NCI-H526 treated with DMSO at 0.1 percent for 48 hours (cell line): ENCODE measurements at places on chromosomes 6 and 20.

GRCh38 chr6:112086744-112087135, 542 bp downstream of the TUBE1 start:
- peak; percentile 54 for DNase-seq

DNA sequence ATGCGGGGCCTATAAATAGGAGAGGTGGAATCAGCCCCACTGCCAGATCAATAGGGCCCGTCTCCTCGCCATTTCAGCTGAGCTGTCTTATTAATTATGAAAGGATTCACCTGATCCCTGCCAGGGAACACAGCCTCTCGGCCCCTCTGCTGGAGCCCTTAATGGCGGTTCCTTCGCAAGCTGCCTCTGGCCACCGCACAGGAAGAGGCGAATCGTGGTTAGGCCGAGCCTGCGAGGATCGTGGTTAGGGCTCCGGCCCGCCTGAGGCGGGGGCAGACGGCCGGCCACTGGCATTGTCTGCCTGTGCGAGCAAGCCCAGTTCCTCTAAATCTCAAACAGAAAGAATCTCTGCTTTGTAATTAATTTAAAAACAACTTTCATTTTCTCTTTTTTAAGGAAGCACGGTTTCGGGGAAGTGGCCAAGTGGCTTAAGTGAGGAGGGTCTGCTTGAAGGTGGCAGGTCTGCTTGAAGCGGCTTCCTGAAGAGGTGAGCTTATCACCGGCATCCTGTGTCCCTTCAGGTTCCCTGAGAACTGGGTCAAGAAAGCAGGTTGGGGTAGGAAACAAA, 9.2 kb downstream of the NRN1 start:
- no peak for DNase-seq

DNA sequence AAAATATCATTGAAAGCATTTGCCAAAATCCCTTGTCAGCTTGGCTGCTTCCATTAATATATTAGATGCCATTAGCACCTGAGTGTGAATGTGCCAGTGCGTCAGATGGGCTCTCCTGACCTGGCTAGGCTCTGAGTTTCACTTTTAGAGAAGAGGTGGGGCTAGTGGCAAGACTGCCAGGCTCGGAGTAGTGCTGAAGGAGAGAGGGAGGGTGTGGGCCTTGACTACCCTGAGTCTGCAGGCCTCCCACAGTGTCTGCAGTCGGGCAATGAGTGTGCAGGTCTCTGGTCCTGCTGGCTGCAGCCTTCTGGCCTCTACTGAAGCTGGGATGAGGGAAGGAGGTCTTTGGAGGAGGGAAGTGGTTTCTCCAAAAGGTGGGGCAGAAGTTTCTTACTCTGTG, 34.6 kb upstream of the PNPLA1 start:
- DNase-seq: no peak

DNA sequence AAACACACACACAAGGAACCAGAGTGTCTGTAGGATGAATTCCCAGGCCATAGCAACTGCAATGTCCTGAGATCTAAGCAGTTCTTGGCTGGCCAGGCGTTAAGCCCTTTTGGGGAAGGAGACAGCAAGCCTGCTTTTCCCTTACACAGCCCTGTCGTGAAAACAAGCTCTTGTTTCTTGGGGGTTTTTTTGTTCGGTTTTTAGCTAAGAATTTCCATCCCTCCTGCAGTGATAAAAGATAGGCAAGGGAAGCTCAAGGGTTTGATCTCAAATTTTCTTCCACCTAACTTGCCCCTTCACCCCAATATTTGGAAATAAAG, 1.5 kb downstream of the TNFRSF21 start:
- DNase-seq: peak; percentile 4

GRCh38 chr6:81623106-81623759, 129.2 kb downstream of the TENT5A start:
- DNase-seq: no peak

DNA sequence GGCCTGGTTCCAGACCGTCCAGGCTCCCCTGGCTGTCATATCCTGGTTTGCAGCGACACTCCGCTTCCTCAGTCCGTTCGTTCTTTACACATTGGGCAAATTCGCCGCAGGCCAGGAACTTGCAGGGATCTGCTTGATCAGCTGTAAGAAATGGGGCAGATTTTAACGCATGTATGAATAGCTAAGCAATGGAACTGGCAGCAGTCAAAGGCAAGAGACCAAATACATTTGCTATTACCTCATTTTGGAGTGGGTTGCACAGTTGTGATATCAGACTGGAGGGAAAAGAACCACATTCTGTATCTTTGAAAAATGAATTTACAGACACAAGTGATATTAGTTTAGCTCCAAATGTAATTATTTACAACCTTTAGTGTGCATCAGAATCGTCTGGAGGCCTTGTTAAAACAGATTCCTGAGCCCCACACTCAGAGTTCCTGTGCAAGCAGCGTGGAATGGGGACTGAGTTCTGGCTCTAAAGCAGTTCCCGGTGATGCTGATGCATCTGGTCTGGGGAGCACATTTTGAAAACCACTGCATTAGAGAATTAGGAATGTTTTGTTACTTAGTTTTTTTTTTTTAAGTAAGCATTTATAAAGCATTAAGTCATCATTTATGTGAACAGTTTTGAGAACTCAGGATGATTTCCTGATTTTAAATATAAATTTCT, 141.3 kb downstream of the IMPG1 start:
- no peak for DNase-seq

DNA sequence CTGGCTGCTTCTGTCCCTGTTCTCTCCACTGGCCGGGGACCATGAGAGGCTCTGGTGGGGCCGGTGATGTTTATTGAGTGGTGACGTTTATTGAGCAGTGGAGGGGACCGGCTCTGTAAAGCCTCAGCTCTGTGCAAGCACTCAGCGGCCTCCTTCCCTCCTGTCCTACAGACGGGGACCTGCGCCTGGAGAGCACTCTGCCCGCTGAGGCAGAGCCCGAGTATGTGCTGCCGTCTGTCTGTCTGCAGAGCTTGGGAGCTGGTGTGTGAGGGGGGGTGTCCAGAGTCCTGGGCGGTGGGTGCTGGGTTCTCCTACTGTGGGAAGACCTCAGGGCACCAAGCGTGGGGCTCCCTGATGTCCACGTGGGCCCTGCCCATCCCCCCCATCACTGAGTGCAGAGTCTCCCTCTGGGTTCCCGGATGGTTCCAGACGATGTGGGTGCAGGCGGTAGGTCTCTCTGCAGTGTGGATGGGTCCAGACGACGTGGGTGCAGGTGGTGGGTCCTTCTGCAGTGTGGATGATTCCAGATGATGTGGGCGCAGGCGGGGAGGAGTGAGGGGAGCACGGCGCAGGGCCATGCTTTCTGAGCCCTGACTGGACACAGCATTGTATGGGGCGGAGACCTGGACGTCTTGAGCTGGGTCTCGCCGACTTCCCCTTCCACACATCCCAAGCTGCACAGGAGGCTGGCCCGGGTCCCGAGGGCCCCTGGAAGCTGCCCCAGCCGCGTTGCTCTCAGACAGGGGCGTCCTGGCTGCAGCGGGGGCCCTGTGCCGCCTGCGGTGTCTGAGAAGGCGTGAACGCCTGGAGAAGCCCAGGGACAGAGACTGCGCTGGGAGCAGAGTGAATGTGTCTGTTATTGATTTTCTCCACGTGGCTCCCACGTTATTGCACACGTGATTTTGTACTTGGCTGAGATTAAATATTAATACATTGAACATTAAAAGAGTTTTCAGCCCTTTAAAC, 14.9 kb upstream of the BHLHE23 start:
- no peak for DNase-seq

- peak; percentile 93 for DNase-seq
Measured at GRCh38 chr6:88165844-88166492, at the start of gene CNR1. Gene CNR1, minus strand, starts transcription at chr6:88166347. Its CDS starts 21,073 bp downstream, at chr6:88145274.

DNA sequence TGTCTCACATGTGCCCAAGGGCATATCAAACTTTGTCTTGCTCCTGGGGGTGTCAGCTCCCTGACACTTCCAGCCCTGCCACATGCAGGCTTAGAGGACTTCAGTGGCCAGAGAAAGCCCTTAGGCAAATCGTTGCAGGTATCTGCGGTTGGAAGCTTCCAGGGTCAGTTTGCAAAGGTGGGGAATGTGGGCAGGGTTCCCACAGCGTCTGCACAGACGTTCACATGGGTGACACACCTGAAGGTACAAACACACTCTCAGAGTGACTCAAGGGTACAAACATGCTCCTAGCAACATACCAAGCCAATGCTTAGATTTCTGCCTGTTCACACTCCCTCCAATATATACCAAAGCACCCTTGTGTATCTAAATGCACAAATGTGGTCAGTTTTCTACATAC, 30.0 kb downstream of the VSTM2L start:
- no peak for DNase-seq

DNA sequence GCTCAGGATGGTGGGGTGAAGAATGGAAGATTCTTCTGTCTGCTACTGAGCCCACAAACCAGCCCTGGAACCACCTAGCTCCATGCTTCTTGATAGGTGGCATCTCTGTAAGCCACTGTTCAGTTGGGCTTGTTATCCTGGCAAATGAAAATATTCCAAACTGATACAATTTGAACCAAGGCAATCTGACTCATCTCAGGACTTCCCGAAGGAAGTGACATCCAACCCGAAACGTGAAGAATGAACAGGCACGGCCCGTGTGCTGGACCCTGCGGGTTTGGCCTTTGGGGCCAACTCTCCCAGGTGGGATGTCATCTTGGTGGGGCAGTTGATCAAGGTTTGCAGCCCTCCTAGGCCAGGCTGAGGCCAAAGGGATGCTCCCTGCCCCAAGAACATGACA, 160.3 kb downstream of the PREX1 start:
- no peak for DNase-seq

- no peak for DNase-seq
Measured at GRCh38 chr6:14848019-14848418, 397.9 kb upstream of the JARID2 start.

DNA sequence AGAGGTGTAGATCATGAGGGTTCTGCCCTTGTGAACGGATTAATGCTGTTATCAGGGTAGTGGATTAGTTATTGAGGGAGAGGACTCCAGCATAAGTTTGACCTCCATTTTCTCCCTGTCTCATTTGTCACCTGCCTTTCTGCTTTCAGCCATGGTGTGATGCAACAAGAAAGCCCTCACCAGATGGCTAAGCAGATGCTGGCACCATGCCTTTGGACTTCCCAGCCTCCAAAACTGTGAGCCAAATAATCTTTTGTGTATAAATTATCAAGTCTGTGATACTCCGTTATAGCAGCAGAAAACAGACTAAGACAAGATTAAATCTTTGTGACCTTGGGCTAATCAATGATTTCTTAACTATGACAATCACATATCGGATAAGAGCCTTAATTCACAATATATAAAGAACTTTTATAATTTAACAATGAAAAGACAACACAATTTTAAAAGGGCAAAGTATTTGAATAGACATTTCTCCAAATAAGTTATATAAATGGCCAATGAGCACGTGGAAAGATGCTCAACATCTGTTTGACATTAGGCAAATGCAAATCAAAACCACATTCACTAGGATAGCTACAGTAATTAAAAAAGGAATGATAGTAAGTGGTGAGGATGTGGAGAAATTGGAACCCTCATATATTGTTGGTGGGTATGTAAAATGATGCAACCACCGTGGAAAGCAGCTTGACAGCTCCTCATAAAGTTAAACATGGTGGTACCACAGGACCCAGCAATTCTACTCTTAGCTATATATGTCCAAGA, 45.3 kb upstream of the IFNGR1 start:
- DNase-seq: no peak

DNA sequence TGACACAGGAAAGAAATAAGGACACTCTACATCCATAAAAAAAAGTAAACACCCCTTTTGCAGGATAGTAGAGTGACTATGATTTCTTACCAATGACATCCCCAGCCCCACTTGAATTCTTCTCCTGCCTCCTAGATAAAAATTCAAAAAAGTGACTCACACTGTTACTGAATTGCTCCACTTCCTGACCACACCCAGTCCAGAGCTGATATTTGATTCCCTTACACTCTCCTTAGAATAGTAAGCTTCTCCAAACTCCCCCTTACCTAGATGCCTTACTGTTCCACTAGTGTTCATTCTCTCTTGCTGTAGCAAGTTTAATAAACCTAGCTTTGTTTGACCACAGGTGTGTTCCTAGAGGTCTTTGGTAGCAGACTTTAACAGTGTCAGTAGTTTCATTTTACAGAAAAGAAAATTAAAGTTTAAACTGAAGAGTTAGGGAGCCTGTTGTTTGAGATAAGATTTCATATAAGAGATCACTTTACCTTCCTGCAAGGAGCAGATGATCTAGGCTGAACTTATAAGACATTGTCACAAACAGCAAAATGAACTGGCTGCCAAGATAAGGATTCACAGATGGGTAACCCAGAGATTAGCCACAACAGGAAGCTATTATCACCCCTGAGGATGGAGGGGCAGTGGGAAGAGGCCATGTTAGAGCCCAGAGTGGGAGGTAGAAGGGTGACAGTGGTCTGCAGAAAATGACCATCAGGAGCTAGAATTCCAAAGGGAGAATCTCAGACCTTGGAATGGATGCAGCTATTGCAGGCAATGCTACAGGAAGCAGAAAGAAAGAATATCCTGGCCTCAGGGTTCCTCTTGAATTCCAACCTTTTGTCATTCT, 28.4 kb upstream of the BTN3A2 start:
- no peak for DNase-seq

GRCh38 chr6:150666071-150666470, 66.4 kb downstream of the PLEKHG1 start:
- no peak for DNase-seq

DNA sequence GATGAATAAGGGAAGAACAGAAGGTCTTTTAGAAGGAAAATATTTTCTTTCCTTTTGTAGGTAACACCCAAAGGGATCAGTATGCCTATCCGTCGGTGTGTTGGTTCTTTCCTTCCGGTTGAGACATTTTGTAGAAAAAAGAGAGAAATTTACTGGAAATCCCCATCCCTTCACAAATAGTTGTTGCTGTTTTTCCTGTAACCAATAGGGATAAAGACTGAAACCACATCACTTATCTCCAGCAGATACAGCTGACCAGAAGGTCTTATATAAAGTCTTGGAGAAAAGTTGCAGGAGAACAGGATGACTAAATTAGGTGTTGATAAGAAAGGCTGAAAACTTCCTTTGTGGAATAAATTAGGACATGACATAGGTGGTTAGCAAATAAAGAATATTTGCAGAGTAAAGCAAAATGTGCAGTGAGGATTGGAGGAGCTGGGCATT, 14.8 kb upstream of the HLA-DRB1 start:
- DNase-seq: no peak

GRCh38 chr6:1379017-1379787, 10.2 kb upstream of the FOXF2 start:
- no peak for DNase-seq

- DNase-seq: no peak
Measured at GRCh38 chr6:23589811-23590210, 536.2 kb upstream of the NRSN1 start.

GRCh38 chr6:109511832-109512231, 28.8 kb upstream of the ZBTB24 start:
- DNase-seq: no peak
